ENCODE measurements at places on chromosomes 2 and 18. TPM values are rescaled to one million over a fixed set of nuclear protein-coding genes. Genes with fewer than 3 reads are reported as not detected.

- no peaks in the 10 kb centered on the region for H3K27me3 ChIP-seq
- H3K4me3 ChIP-seq, result no peak overlapping the region
- H3K27ac ChIP-seq, result no peak overlapping the region
- H3K4me1 ChIP-seq, result no peaks in the 10 kb centered on the region
- peak; percentile 56 for DNase-seq
Observed at GRCh38 chr18:22703883-22704585, 229.1 kb upstream of the RBBP8 start.

DNA sequence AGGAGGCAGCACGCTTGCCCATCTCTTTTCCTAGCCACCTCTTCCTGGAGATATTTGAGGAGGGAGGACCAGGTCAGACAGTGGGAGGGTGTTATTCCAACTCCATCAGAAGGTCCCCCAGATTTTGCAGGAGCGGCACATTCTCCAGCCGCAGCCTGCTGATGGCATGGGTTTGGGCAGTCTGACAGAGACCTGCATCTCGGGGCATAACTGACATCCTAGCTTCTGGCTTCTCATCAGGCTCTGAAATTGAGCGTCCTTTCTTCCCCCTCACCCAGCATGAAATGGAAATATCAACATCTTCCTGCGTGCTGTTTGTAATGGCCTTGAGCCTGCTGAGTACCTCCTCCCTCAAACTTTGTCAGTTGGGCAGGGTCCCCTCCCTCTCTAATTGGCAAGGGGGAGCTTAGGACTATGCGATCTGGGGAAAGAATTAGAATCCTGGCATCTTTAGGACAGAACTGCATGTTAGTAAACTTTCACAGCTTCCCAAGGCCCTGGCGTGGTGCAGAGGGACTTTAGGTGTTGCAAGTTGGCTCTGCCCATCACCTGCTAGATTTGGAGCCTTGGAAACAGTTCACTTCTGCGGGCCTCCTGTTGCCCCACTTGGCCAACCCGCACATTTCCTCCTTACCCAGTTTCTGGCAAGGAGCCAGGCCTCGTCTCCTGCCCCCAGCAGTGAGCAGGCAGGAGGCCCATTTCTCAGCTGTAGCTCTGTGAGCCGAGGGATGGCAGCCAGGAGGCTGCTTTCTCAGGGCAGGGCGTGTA, 2.2 kb downstream of the ITM2C start:
- H3K4me3 ChIP-seq, result no peak overlapping the region
- peaks cover 9% of the 10 kb centered on the region for H3K27me3 ChIP-seq
- H3K4me1 ChIP-seq, result no peaks in the 10 kb centered on the region
- no peak for DNase-seq

DNA sequence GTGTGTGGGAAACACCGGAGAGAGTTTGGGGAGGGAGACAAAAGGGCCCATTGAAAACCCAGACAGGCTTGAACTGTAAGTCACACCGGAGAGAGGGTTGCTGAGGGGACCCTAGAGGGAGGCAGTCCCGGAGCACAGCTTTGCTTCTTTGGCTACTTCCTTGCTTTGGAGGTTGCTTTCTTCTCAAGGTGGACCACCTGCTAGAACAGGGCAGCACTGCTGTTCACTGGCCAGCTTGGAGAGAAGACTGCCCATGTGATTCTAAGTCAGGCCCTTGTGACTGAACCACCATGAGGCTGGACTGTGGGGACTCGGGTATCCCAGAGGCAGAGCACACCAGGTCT, 4.4 kb downstream of the ACTG2 start:
- H3K36me3 ChIP-seq, result no peaks in the 10 kb centered on the region
- no peak overlapping the region for H3K27ac ChIP-seq
- no peaks in the 10 kb centered on the region for H3K27me3 ChIP-seq
- H3K4me1 ChIP-seq, result no peaks in the 10 kb centered on the region

GRCh38 chr2:206105541-206105940, 19.6 kb upstream of the INO80D start:
- peak overlapping the region; percentile 84 for H3K27ac ChIP-seq
- no peak for DNase-seq

DNA sequence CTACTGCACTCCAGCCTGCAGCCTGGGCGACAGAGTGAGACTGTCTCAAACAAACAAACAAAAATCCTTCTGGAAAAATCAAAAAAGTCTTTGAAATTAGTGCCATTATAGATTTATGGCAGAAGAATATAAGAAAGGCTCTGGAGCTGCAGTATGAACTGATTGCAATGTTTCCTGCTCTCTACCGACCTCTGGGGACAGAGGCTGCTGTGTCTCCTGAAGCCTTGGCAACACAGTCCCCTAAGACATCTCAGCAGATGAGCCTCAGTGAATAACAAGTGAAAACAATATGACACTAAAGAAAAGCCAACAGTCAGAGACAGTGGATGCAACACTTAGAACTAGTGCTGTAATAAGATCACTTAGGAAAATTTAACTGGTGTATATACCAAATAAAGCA, 494.9 kb upstream of the LRATD1 start:
- no peak overlapping the region for H3K27ac ChIP-seq
- H3K4me3 ChIP-seq, result no peak overlapping the region
- no peaks in the 10 kb centered on the region for H3K36me3 ChIP-seq
- no peaks in the 10 kb centered on the region for H3K27me3 ChIP-seq

GRCh38 chr18:10009321-10010144, 95.7 kb downstream of the VAPA start:
- H3K27ac ChIP-seq, result no peak overlapping the region
- H3K36me3 ChIP-seq, result no peaks in the 10 kb centered on the region
- peaks cover 10% of the 10 kb centered on the region for H3K4me1 ChIP-seq
- DNase-seq, result no peak
- no peak overlapping the region for H3K4me3 ChIP-seq

GRCh38 chr2:85741833-85742455, 11.8 kb upstream of the ATOH8 start:
- DNase-seq, result no peak
- H3K4me3 ChIP-seq, result no peak overlapping the region
- H3K27me3 ChIP-seq, result 0 out of 2 replicates have a peak, but pooled peaks cover 12% of the 10 kb centered on the region

DNA sequence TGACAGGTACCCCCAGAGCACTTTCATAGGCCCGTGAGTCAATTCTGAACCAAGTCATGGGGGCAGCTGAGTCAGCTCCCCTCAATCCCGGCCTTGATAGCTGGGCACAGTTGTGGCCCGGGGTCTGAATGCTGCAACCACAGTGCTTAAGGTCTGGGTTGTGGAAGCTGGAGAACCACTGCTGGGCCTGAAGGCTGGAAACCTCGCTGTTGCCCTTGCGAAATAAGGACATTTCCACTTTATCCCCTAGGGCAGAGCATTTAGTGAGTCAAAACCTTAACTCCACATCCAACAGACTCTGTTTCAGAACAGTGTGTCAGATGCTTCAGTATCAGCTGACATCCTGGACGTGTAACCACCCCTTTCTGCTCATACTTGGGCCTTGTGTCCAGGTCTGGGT, 58.6 kb downstream of the SP110 start:
- no peaks in the 10 kb centered on the region for H3K27me3 ChIP-seq
- H3K36me3 ChIP-seq, result no peaks in the 10 kb centered on the region
- H3K4me3 ChIP-seq, result no peak overlapping the region
- H3K27ac ChIP-seq, result no peak overlapping the region
- no peak for DNase-seq
- no peaks in the 10 kb centered on the region for H3K4me1 ChIP-seq

DNA sequence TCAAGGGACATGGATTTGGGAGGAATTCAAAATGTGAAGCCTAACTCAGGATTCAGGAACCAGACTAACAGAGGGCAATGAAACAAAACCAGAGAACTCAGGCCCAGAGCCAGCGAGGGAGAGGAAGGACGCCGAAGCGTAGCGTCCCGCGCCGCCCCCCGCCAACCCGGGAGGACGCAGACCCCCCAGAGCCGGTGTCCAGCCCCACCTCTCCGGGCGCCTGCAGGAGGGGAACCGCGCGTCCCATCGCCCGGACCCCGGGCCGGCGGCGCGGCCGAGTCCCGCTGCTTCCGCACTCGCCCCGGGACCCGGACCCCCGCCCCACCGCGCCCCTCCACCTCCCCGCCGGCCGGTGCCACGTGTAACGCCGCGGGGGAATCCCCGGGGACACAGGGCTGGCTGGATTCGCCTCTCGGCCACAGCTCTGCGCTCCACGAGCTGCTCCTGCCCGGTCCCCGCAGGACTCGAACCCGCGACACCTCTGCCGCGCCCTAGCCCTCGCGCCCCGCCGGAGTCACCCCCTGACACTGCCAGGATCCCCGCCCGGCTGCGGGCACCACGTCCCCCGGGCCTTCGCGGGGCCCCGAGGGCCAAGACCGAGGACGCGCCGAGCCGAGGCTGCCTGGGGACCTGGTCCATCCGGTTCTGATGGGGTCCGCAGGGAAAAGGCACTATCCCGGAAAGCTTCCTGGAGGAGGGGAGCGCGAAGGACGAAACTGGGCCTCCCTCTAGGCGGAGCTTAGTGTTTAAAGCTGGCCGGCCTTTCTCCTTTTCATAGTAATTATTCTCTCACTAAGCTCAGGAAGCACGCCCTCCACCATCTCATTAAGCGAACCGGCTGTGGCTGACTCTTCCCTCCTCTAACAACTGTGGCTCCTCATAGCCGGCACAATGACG, 40.4 kb upstream of the FAM124B start:
- DNase-seq, result peak; percentile 54
- H3K36me3 ChIP-seq, result no peaks in the 10 kb centered on the region
- peaks cover 19% of the 10 kb centered on the region for H3K4me1 ChIP-seq
- H3K27ac ChIP-seq, result no peak overlapping the region
- H3K4me3 ChIP-seq, result peak overlapping the region; percentile 55
- no peaks in the 10 kb centered on the region for H3K27me3 ChIP-seq

DNA sequence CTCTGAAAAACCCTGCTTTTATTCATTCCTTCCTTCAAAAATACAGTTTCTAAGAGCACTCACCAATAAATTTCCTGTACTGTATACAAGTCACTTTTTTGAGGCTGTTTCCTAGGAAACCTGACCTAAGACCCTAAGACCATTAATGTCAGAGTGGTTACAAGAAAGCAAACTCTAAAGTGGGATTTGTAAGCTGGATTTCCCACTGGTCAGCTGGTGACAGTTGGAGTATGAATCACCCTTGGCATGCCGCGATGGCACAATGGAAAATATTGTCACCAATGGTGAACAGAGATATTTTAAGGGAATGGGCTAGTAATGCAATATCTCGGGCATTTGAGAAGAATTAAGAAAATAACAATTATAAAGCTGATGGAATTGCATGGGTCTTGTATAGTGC, 101.9 kb downstream of the COL3A1 start:
- no peak for DNase-seq
- no peaks in the 10 kb centered on the region for H3K36me3 ChIP-seq

DNA sequence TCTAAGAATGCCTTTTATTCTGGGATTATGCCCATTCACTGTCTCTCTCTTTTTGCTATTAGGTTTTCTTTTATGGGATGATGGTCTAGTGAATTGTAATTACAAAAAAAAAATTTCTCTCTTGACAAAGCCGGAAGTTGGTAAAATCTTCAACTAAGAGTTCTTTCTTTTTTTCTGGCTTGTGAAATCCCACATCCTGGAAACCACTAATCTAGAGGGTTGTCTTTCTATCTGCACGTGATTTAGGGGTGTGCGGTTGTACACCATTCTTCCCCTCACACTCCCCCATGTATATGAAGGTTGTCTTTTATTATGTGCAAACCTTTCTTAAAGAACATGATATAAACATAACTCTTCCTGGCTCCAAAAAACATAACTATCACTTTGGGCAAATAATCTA, 52.0 kb downstream of the GATA6 start:
- no peaks in the 10 kb centered on the region for H3K36me3 ChIP-seq
- H3K4me1 ChIP-seq, result peaks cover 16% of the 10 kb centered on the region
- DNase-seq, result no peak
- no peak overlapping the region for H3K27ac ChIP-seq

GRCh38 chr2:30867385-30867784, 60.1 kb upstream of the CAPN13 start:
- H3K4me3 ChIP-seq, result no peak overlapping the region
- no peak for DNase-seq
- H3K4me1 ChIP-seq, result peaks cover 28% of the 10 kb centered on the region
- no peak overlapping the region for H3K27ac ChIP-seq
- H3K36me3 ChIP-seq, result no peaks in the 10 kb centered on the region
- H3K27me3 ChIP-seq, result no peaks in the 10 kb centered on the region

- H3K4me1 ChIP-seq, result peaks cover 5% of the 10 kb centered on the region
- H3K4me3 ChIP-seq, result no peak overlapping the region
- no peak for DNase-seq
- no peak overlapping the region for H3K27ac ChIP-seq
- peaks cover 73% of the 10 kb centered on the region for H3K27me3 ChIP-seq
- H3K36me3 ChIP-seq, result no peaks in the 10 kb centered on the region
Observed at GRCh38 chr2:96119389-96119751, 3.0 kb upstream of the ADRA2B start.

DNA sequence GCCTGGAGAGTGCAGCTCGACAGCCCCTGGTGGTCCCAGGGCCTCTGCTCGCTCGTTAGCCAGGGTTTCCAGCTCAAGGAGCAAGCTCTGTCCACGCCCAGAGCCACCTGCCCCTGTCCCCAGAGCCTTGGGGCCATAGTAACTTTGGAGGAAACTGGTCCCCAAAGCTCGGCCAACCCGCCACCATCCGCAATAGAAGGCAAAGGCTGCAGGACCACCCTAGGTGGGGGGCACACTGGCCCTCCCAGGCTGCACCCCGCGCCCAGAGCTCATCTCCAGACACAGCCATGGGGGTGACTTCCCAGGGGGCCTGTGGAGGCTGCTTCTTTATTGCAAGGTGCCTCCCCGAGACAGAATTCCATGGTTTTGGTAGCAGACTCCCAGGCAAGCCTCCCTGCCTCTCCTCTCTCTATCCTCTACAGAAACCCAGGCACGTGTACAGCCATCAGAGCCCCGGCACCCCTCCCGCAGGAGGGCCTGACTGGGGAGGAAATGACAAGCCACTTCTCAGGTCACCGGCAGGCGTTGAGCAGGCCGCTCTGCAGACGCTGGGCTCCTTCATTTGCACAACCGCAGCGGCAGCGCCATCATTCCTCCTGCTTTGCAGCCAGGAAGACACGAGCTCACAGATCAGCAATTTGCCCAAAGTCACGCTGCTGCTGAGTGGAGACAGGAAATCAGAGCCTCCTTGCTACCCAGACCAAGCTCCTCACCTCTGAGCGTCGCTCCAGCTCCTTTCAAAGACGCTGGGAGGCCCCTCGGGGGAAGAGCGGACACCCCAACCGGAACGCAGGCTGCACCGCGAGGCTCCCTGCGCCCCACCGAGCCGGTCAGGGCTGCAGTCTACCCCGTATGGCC, 80.2 kb downstream of the NDUFA10 start:
- no peak overlapping the region for H3K4me3 ChIP-seq
- DNase-seq, result no peak
- no peaks in the 10 kb centered on the region for H3K4me1 ChIP-seq
- no peaks in the 10 kb centered on the region for H3K36me3 ChIP-seq
- no peaks in the 10 kb centered on the region for H3K27me3 ChIP-seq

- no peaks in the 10 kb centered on the region for H3K27me3 ChIP-seq
- H3K4me1 ChIP-seq, result no peaks in the 10 kb centered on the region
- no peak for DNase-seq
- H3K36me3 ChIP-seq, result no peaks in the 10 kb centered on the region
- H3K4me3 ChIP-seq, result no peak overlapping the region
Observed at GRCh38 chr2:136342138-136342537, 224.2 kb upstream of the CXCR4 start.

Gene VSNL1
- not detected for total RNA-seq

Gene GAREM1
- 10.2 TPM for total RNA-seq

Gene ZNF407
- 13.4 TPM for total RNA-seq

Gene LMAN1
- 77.3 TPM for total RNA-seq

Gene KIF1A
- total RNA-seq, result not detected

Gene ONECUT2
- total RNA-seq, result 0.40 TPM

Gene NAB1
- 22.9 TPM for total RNA-seq

Gene GATA6
- total RNA-seq, result 12.3 TPM

Measured in PC-9 (cell line).